Activated CD4-positive, alpha-beta memory T cell treated with anti-CD3 and anti-CD28 coated beads, Interleukin-2, amount 10 ng/mL, durations not matched to agents 7 days and 5 days (primary cell): ENCODE measurements at places on chromosomes 2 and 18. TPM values are rescaled to one million over a fixed set of nuclear protein-coding genes. Genes with fewer than 3 reads are reported as not detected.
A peak's percentile ranks its signal among the peaks of the same experiment; 100 is the strongest.

Gene NAT8
- not detected for total RNA-seq

Gene SMAD4
- total RNA-seq, result 80.3 TPM

Gene C1GALT1C1L
- total RNA-seq, result not detected

Gene DSC2
- not detected for total RNA-seq

Gene MYCN
- not detected for total RNA-seq

Gene TEX44
- not detected for total RNA-seq

Gene CTNNA2
- total RNA-seq, result not detected

Gene ANKRD30BL
- not detected for total RNA-seq

Gene TLX2
- 2.6 TPM for total RNA-seq

Gene TRIM54
- not detected for total RNA-seq

DNA sequence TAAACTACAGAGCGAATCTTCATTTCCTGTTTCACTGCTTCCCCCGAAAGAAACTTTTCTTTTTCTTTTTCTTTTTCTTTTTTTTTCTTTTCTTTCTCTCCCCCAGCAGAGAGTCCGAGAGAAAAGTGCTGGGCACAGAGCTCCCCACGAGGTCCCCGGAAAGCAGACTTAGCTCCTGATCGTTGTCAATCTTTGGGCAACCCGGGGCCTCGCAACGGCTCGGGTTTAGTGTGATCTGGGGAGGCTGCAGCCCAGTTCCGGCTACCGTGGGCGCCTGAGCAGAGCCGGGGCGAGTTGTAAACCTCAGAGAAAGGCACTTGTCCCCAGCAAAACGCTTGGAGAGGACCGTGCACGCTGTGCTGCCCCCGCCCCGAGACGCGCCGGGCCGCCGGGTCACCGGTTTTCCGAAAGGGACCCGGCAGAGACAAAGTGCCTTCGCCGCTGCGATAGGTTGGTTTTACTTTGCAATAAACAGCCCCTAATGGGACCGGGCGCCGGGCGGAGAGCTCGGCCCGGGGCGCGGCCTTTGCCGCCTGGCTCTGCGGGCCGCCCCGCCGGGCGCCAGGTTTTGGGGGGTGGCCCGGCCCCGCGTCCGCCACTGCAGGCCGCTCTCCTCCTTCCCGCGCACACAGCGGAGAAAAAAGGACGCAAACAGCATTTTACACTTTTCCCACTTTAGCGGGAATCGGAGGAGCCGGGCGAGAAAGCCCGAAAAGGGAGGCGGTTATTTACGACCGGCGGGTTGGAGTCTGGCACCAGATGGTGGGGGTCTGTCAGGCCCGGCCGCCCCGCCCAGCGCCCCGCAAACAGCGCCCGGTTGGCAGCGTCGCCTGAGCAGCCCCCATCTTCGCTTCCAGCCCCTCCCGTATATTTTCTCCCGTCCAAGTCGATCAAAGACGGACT is 136.0 kb downstream of the INSIG2 start:
- peak; percentile 51 for DNase-seq

- DNase-seq, result no peak
Measured at GRCh38 chr18:22031611-22032010, 137.8 kb upstream of the GATA6 start.

DNA sequence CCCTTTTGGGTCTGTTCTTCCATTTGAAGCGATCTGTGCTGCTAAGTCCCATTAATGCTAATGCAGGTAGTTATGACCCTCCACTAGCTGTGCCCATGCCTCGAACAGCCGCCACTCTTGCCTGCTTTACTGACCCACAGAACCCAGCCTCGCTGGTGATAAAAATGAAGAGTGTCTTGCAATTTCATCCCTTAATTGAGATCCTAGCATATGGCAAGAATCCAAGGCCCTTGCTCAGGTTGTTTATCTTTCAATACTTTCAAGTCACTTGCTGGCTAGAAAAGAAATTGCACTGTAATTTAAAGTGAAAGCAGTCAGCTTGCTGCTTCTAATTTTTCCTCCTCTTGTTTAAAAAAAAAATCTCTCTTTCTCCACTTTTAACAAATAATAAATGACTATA is 73.6 kb downstream of the ZNF521 start:
- no peak for DNase-seq

GRCh38 chr2:161703863-161704262 is 79.6 kb downstream of the SLC4A10 start:
- no peak for DNase-seq

DNA sequence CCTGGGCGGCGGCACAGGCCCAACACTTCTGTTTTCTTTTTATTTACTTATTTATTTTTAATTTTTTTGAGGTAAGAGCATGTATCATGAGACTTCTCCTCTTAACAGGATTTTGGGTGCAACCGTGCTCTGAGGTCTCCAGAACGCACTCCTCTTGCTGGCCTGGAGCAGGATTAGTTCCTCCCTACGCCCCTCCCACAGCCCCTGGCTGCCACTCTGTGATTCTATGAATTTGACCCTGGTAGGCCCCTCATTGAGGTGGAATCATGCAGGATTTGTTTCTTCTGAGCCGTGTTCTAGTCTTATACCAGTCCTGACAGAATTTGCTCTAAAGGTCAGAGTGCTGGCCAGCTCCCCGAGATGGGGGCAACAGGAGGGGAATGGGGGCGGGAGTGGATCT is 106.5 kb upstream of the HS6ST1 start:
- no peak for DNase-seq

DNA sequence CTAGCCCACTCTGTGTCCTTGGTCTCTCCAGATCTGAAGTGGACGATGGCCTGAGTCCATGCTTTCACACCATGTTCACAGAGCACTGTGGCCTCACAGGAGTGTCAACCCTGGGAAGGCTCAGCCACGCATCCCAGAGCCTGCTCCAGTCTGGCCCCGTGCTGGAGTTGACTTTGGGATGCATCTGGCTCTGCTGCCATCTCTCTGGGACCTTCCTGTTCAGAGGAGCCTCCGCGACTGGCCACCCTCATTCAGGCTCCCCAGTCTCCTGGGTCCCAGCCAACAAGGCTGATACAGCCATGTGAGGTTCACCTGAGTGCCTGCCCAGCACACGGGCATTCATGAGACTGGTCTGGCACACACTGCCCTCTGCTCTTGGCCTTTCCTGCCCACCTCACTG is 199.7 kb upstream of the RAB6C start:
- peak; percentile 12 for DNase-seq

GRCh38 chr18:62437235-62438017 is 85.4 kb upstream of the ZCCHC2 start:
- DNase-seq, result no peak

GRCh38 chr2:72917138-72917876 is at the start of gene EMX1:
TSS of gene EMX1 (plus strand) at chr2:72917519. CDS start at chr2:72917853, 334 bp downstream.
- peak; percentile 32 for DNase-seq

- DNase-seq, result no peak
Measured at GRCh38 chr2:182946958-182947369, 80.5 kb upstream of the FRZB start.

GRCh38 chr18:8601277-8602032 is 7.8 kb upstream of the RAB12 start:
- DNase-seq, result no peak

GRCh38 chr18:58694720-58695468 is 23.6 kb downstream of the MALT1 start:
- DNase-seq, result no peak

DNA sequence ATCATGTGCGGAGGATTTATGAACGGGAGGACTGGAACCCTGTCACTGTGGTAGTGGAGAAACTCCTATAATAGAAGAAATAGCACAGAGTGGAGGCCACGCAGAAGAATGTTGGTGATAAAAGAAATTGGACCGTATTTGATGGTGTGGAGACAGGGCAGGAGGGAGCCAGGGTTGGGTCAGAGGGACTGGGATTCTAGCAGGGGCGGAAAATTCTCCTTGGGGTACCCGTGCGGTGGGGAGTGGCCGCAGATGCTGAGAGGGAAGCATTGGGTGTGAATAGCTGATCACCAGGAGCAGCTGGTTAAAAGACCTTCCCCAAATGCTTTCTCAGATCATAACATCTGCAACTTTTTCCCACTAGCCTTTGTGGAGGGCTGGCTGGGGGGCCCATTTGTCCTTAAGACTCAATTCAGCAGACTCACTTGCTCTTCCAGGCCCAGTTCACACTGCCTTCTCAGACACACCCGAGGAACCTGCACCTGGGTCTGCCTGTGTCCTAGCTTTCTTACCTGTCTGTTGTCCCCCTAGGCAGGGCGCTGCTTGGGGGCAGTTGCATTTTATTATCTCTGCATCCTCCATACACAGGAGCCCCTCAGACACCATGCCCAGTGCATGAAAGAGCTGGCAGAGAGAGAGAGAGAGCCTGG is 7.1 kb downstream of the SH3BP4 start:
- DNase-seq, result no peak

DNA sequence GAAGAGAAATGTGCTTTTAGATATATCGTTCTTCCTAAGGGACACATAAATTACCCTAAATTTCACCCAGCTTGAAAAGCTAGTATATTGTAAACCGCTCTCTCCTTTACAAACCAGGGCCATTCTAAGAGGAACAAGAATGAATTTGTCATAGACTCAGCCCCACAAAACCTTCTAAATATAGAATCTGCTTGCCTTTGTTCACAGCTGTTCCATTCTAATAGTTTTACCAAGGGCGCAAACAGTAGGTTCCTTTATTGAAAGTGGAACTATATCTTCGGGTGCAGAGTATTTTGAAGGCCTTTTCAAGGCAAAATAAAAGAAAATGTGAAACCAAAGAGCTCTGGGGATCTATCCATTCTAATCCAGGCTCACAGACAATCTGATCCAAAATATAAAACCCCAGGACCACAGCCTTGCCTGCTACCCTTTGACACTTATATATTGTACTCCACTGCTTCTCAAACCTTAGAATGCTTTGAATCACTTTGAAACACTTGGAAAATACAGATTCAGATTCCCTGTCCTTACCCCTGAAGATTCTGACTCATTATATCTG is 316.8 kb downstream of the PAX3 start:
- DNase-seq, result no peak

GRCh38 chr2:215396595-215397313 is 39.1 kb downstream of the FN1 start:
- no peak for DNase-seq

GRCh38 chr2:42314892-42315468 is 46.0 kb downstream of the COX7A2L start:
- no peak for DNase-seq

- no peak for DNase-seq
Measured at GRCh38 chr2:128064353-128064752, 26.6 kb upstream of the UGGT1 start.

DNA sequence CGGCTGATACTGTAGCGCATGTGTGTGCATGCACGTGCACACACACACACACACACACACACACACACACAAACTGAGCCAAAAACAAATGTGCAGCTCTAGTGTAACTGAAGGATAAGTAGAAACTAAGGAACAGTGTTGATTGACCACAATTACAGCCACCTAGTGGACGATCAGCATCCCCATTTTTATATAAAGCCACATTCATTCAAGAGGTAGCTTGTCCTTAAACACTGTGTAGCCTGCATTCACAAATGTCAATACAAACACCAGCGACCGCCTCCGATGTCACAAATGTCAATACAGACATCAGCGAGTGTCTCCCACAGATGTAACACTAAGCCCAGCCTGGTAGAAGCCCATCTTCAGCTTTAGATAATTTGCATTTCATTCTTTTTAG is 167.4 kb downstream of the PTGR3 start:
- no peak for DNase-seq

DNA sequence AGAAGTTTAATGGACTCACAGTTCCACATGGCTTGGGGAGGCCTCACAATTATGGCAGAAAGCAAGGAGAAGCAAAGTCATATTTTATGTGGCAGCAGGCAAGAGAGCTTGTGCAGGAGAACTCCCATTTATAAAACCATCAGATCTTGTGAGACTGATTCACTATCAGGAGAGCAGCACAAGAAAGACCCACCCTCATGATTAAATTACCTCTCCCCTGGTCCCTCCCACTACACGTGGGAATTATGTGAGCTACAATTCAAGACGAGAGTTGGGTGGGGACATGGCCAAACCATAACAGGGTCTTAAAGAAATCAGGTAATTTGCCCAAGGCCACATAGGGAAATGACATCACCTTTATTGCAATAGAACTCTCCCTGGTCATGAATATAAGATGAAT is 1073.3 kb upstream of the ACVR2A start:
- DNase-seq, result no peak

GRCh38 chr2:214471990-214472389 is 61.1 kb downstream of the VWC2L start:
- no peak for DNase-seq

DNA sequence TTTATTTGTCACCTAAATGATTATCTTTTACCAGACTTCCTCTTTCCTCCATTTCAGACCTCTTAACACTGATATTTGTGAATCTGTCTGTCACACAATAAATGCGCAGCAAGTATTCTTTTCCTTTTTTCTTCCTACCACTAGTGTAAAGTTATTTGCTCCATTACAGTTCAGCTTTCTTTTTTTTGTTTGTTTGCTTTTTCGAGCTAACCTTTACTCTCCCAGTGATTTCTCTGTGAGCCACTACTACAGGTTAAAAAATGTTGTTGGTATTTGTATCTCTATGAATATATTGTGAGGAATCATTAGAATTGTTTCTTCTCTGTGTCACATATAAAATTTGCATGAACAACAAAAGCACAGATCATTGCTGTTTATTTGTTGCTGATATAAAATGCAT is 854.0 kb upstream of the GCFC2 start:
- no peak for DNase-seq
